HTR-8/SVneo (cell line): ENCODE measurements at places on chromosomes 3 and 15.

- no peak for DNase-seq
These were observed 240.2 kb downstream of the UACA start for GRCh38 chr15:70523192-70523591.

DNA sequence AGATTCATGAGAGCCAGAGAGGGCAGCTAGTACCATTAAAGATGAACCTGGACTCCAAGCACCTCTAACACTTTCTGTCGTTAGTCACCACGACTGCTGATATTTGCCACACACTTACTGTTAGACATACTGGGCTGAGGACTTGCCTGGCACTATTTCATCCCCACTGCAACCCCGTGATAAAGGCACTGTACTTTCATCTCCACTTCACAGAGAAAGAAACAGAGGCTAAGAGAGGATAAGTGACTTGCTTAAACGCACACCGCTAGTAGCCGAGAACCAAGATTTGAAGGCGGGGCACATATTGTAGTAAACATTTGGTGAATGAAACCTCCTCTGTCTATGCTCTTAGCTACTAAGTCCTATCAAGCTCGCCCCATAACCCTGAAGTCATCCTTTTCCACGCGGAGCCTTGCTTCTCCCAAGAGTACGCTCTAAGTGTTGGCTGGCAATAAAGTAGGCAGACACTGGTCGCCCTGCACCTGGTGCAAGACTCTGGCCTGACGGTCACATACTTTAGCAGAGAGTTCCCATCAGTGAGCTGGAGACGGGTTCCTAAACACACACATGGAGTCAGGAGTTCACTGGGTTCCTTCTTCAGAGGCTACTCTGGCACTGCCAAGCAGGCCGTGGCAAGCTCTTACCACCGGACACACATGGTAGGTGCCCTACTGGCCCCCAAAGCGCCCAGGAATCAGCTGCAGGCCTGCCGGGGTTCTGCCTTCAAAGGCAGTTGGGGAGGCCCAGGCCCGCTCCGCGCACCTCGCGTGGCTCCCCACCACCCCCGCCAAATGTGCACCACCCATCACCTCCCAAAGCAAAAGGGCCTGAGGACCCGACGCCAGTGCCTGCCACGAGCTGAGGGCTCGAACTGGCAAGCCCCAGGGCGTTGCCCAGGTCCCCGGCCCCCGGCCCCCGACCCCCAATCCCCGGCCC, 951 bp downstream of the POMGNT2 start:
- no peak for DNase-seq

DNA sequence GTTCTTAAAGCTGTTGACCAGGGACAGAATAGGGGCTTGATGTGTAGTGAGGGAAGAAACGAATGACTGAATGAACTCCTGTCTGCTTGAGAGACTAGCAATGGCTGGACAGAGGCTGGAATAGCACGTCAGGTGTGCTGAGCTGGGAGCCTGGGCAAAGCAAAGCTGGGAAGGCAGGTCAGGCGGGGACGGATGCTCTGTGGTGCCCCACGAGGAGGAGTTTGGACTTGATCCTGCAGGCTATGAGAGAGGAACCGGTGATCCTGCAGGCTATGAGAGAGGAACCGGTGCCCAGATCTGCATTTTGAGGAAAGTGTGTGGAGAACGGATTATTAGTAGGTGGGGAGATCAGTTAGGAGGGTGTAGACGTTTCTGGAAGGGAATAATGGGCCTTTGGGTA, 31.3 kb upstream of the PSTPIP1 start:
- DNase-seq, result no peak

DNA sequence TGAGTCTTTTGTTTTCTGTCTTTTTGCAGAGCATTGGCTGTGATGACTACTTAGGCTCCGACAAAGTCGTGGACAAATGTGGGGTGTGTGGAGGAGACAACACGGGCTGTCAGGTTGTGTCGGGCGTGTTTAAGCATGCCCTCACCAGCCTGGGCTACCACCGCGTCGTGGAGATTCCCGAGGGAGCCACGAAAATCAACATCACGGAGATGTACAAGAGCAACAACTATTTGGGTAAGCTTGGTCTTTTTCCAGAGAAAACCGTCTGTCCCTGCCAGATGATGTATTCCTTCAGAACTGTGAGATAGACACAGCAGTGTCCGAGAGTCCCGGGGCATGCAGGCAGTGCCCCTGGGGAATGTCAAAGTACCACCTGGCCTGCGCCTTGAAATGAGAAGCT, 149.9 kb upstream of the NR2E3 start:
- no peak for DNase-seq

DNA sequence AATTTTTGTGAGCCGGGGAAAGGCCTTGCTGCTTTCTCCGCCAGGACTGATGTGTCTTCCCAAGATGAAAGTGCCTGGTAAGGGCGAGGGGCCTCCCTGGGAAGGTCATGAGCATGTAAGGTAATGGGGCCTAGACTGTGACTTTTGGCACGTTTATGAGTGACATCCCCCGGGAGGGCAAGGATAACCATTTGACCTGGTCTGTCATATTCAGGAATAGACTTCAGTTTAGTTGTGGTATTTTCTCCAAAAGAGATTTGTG, 631 bp upstream of the CNBP start:
- DNase-seq, result no peak

- DNase-seq, result peak; percentile 62
These were observed 1.1 kb downstream of the HHATL start for GRCh38 chr3:42701371-42702065.

- peak; percentile 25 for DNase-seq
These were observed 159.7 kb downstream of the POLR2M start for GRCh38 chr15:57866149-57866736.

- no peak for DNase-seq
These were observed 337.8 kb downstream of the FEZF2 start for GRCh38 chr3:62035402-62036057.

- DNase-seq, result peak; percentile 10
These were observed 421.9 kb downstream of the MECOM start for GRCh38 chr3:169241630-169241990.

DNA sequence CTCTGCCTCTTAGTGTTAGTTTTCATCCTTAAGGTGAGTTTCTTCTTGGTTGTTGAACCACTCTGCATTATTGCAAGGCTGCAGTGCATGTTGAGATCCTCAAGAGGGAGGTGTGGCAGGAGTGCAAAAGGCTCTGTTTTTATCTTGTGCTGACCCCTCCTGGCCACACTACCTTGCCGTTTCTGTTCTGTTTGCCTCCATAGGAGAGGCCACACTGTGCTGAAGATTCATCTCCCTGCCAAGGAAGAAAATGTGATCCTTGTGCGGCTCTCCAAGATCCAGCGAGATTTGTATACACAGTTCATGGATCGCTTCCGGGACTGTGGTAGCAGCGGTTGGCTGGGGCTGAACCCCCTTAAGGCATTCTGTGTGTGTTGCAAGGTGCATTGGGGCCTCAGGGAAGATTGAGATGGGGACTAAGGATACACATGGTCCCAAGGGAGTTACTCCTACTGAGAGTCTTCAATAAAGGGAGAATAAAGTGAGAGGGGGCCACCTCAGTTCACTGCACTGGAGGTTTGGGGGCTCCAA, 33.0 kb upstream of the TEX264 start:
- DNase-seq, result peak; percentile 73

DNA sequence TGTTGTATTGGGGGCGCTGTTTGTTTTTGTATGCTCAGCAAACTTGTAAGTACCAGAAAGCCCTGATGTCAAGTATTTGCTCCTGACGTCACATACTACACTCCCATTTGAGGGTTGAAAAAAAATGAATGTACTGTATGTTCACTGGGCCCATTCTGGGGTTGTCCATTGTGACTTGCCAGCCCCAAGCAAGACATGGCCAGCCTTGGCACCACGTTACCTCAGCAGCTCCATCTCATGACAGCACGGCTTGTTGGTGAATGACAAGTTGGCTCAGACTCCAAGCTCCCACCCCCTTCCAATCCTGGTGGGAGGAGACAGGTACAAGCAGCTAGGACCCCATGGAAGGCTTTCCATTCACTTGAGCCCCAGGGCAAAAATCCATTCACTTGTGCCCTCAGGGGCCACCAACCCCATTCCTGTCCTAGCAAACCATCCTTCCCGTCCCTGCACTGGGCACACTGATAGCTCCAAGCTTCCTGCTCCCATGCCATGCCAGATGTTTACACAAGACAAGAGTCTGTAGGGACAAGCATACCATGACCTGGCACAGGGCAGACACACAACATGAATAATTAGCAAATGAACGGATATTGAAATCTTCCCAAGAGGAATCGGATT, 1.6 kb downstream of the PHGR1 start:
- DNase-seq, result no peak

DNA sequence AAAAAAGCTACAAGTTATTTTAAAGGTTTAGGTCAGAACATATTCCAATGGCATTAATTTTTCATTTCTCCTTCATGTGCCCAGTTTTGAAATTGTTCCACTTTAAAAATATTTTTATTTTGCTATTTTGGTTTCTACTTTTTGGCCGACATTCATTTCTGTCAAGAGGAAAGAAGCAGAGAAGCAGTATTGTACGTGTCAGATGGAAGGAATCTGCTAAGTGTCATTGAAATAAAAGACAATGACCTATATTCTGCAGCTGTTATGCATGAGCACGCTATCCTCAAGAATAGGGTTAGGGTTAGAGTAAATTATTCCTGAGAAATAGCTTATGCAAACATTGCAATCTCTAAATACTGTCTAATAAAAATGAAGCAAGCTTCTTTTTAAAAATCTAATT, 941.7 kb downstream of the TUSC7 start:
- no peak for DNase-seq

DNA sequence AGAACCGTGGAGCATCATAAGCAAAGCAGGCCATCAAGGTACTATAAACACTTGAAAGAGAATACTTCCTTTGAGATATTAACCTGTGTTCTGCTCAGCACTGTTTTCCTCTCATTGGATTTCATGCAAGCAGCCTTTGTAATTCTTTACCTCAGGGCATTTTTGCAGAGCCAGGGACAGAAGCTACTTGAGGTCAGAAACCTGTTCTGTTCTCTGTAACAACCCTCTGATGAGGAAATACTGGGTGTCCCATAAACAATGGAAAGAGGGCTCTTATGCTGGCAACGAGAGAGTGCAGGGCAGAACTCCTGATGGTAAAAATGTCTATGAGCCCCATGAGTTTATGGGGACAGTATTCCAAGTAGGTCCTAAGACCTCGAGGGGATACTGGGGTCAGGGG, 66.0 kb downstream of the DCLK3 start:
- no peak for DNase-seq

- DNase-seq, result no peak
These were observed 36.3 kb upstream of the TMEM42 start for GRCh38 chr3:44825264-44825925.

GRCh38 chr3:64157150-64158035, 67.9 kb downstream of the PRICKLE2 start:
- DNase-seq, result no peak

DNA sequence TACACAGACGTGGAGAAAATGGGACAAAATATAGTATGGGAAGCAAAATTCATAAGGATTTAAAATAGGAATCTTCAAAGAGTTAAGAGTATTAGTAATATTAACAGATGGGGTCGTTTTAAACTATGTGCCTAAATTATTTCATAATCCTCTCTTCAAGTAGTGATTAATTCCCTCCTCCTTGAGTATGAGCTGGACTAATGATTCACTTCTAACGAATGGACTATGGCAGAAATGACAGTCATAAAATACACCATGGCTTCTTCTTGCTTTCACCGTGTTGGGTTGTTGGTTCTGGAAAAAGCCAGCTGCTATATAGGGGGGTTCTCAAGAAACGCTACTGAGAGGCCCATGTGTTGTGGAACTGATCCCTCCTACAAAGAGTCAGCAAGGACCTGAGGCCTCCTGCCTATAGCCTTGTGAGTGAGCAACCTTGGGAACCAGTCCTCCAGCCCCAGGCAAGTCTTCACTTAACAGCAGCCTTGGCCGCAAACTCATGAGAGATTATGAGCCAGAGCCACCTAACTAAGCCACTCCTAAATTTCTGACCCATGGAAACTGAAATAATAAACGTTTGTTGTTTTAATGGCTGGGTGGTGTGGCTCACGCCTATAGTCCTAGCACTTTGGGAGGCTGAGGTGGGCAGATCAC, 64.8 kb upstream of the ABHD2 start:
- DNase-seq, result no peak

- DNase-seq, result peak; percentile 35
These were observed 7.5 kb downstream of the CMTM7 start for GRCh38 chr3:32399030-32399620.

GRCh38 chr3:100089812-100090668, 24.3 kb downstream of the FILIP1L start:
- DNase-seq, result peak; percentile 28

DNA sequence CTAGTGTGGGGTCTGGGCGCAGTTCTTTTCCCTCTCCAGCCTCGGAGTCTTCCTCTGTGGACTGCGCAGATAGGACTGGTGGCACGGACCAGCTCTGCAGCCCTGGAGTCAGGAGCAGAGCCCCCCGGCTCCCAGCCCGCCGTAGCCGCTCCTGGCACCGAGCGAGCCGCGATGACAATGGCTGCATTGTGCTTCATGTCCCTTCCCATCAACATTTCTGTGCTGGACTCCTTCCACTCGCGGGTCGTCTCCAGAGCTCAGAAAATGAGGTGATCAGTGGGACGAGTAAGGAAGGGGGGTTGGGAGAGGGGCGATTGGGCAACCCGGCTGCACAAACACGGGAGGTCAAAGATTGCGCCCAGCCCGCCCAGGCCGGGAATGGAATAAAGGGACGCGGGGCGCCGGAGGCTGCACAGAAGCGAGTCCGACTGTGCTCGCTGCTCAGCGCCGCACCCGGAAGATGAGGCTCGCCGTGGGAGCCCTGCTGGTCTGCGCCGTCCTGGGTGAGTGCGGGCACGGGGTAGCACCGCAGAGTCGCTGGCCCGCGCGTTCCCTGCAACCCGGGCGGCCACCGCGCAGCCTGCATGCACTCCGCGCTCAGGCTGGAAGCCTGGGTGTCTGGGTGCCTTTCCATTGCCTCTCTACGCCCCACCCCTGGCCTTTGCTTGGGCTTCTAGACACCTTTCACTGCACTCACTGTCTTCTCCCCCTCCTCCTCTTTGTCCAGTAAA, at the start of gene TF:
Gene TF (plus strand): TSS at position 413 of the 731 bp plus-strand sequence. CDS start 48 bp downstream, at position 461.
- no peak for DNase-seq
